ENCODE measurements at places on chromosomes 11 and 22. TPM values are rescaled to one million over a fixed set of nuclear protein-coding genes. Genes with fewer than 3 reads are reported as not detected.

Gene ISX
- not detected for total RNA-seq

Gene CNTF
- 0.82 TPM for total RNA-seq

Gene TTC36
- total RNA-seq: not detected

Gene LARGE2
- not detected for total RNA-seq

Gene FGF19
- total RNA-seq: not detected

Gene TRPT1
- 33.3 TPM for total RNA-seq

Gene NXPE2
- total RNA-seq: not detected

Gene FOLH1
- total RNA-seq: not detected

Gene HEPN1
- total RNA-seq: not detected

Gene LARGE1
- 15.0 TPM for total RNA-seq

Gene MTFP1
- total RNA-seq: 5.9 TPM

Gene OR52E8
- total RNA-seq: not detected

Gene RHOD
- 26.1 TPM for total RNA-seq

Gene POTEH
- not detected for total RNA-seq

Gene FAM181B
- total RNA-seq: 0.25 TPM

Gene LRRC74B
- not detected for total RNA-seq

Gene ANO9
- not detected for total RNA-seq

Gene ADM
- total RNA-seq: 103 TPM

Gene DDTL
- total RNA-seq: 1.8 TPM

Gene OR4A16
- total RNA-seq: not detected

Gene MIOX
- not detected for total RNA-seq

Gene TLCD5
- total RNA-seq: 6.4 TPM

Gene ABCC8
- total RNA-seq: not detected

Gene APOBEC3C
- 5.2 TPM for total RNA-seq

Gene MIAT
- 0.72 TPM for total RNA-seq

Gene CYTH4
- total RNA-seq: 0.72 TPM

Gene FGF4
- total RNA-seq: 0.08 TPM

Gene PAMR1
- 278 TPM for total RNA-seq

Gene NLRP6
- not detected for total RNA-seq

Gene GVQW3
- total RNA-seq: 4.2 TPM

Gene MMP12
- total RNA-seq: not detected

Gene SYT13
- not detected for total RNA-seq

Gene ARHGAP20
- total RNA-seq: 20.0 TPM

Gene MS4A15
- total RNA-seq: not detected

Gene TNNT3
- total RNA-seq: 0.81 TPM

Gene JHY
- total RNA-seq: 9.3 TPM

Gene RAG2
- not detected for total RNA-seq

Gene HTR3B
- total RNA-seq: not detected

Gene VWCE
- total RNA-seq: 13.9 TPM

Gene CLMP
- total RNA-seq: 235 TPM

Gene DRD4
- 0.16 TPM for total RNA-seq

Gene TCIRG1
- 76.0 TPM for total RNA-seq
